OCI-LY7 (cell line): ENCODE measurements at places on chromosomes 16 and 17.

DNA sequence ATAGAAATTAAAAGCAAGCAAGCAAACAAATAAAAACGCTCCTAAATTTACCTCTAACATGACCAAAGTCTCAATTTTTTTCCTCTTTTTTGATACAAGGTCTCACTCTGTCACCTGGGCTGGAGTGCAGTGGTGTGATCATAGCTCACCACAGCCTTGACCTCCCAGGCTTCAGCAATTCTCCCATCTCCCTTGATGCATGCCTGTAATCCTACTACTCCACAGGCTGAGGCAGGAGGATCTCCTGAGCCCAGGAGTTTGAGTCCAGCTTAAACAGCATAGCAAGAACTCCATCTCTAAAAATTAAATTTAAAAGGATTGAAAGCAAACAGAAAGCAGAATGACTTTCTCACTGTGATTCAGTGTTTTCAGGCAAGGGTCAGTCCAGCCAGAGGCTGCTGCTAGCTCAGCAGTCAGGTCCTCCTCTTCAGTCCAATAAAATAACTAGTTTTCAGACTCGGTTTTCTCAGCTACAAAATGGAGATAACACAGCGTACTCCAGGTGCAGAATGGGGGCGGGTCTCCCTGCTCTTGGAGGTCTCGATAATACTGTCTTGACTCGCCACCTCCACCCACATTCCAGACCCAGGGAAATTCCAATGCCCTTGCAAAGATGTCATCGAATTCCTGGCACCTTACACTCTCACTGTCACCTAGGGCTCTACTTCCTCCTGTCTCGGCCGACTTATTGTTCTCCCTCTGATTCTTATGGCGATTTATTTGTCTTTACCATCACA, 20.7 kb upstream of the MRTFB start:
- DNase-seq = no peak

- DNase-seq = no peak
Measured at GRCh38 chr16:369866-370436, 387 bp downstream of the MRPL28 start.

GRCh38 chr17:8872036-8872704, 4.7 kb upstream of the PIK3R6 start:
- DNase-seq = no peak

GRCh38 chr16:27764869-27765675, 215.1 kb downstream of the KATNIP start:
- DNase-seq = no peak

DNA sequence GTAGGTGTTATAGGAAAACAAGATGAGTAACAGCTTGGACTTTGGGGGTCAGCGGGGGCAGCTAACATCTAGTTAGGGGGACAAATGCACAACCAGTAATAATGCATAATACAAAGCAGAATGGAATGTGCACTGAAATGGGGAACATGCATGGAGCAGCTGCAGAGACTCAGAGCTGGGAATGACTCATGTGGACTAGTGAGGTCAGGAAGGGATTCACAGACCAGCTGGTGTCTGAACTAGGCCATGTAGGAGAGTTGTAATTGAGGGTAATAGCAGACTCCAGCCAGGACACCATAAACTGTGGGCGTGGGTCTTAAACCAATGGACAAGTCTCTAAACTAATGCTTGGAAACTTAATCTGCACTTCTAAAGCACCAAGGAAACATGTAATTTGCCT, 176.8 kb upstream of the ASIC2 start:
- no peak for DNase-seq

DNA sequence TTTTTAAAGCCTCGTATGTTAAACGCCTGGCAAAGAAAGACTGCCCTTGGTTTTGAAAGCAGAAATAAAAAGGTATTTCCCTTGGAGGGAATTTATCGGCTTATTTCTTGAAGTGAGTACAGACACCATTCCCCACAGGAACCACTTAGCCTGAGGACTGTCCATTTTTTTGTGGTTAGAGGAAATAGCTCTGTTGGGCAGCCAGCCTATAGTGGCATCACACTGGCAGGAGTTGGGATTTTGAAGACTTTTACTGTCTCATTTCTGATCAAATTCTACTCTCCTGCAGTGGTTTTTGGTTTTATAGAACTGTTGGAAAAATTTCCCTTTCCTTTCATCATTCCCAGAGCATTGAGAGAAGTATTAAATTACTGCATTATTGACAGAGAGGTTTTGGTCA, 34.1 kb upstream of the CDC6 start:
- DNase-seq = no peak

DNA sequence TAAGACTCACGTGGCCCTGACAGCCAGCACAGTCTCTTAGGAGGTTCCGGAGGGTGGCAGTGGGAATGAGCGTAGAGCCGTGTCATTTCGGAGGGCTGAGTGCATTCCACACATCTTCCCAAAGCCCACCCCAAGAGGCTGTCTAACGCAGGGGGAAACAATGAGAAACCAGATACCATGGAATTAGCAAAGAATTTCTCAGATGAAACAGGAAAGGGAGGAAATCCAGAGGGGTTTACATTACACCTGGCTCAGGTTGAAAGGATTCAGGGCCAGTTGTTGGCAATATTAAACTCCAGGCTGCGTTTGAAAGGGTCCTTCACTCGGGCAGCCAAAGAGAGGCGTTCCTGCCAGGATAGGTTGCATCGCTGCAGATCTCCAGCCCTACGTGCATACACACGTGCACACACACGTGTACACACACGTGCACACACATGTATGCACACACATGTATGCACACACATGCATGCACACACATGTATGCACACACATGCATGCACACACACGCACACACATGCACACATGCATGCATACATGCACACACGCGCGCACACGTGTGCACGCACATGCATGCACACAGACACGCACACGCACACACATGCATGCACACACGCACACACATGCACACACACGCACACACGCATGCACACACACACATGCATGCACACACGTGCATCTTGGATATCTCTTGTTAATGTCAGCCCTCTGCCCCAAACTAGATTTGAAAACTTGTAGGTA, 12.2 kb downstream of the CBX4 start:
- no peak for DNase-seq

GRCh38 chr17:6603744-6604325, 36.7 kb downstream of the KIAA0753 start:
- DNase-seq = no peak

- DNase-seq = no peak
Measured at GRCh38 chr16:20681821-20682760, 15.4 kb downstream of the ACSM1 start.

- peak; percentile 92 for DNase-seq
Measured at GRCh38 chr17:3893003-3893719, at the start of gene CAMKK1. Gene CAMKK1 (minus strand): TSS chr17:3893053. CDS start chr17:3885687, 7,366 bp downstream.

DNA sequence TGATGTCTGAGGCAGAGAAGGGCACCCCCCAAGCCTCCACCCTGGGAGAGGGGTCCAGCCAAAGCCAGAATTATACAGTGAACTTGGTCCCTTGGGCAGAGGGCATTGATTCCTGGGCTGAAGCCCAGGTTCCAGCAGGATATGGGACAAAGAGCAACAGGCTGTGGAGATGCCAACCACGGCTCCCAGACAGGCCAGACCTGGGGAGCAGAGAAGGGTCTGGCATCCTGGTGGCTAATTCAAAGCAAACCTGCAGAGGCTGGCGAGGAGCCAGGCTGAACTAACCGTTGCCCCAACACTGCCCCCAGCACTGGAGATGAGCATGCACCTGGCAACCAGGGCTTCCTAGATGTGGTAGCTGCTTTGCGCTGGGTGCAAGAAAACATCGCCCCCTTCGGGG, 3.0 kb downstream of the CES3 start:
- DNase-seq = no peak

- no peak for DNase-seq
Measured at GRCh38 chr16:47469227-47469626, 8.1 kb downstream of the PHKB start.

DNA sequence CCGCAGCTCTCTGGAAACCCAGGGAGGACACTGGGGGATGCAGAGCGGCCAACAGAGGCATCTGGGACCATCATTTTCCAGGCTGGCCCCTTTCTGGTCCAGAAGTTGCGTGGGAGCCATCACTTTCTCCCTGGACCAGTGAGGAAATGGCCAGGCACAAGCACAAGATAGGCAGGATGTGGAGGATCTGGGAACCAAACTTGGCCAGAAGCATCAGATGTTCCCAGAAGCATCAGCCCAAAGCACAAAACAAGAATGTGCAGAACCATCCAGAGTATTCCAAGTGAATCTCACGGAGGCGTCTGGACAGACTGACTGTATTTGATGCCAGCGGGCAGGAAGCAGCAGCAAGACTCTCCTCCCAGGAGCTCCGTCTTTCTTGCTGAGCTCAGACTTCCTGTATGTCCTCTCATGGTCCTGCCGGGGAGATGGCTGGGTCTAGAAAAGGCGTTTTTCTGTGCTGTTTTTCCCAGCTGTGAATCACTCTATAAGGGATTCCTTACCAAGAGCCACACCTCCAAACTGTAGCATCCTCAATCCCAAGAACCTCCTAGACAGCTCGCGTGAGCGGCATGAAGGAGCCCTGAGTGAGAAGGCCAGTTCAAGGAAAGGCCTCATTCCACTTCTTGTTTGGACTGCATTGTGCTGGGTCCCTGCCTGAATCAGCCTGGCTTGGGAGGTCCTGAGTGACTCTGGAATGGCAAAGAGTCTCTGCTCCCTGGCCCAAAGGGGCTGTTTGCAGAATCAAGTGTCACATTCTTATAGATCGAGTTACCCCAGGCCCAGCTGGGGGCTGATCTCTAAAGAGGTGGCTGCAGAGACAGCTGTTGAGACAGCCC, 49.5 kb upstream of the MTSS2 start:
- DNase-seq = no peak

- no peak for DNase-seq
Measured at GRCh38 chr16:87616556-87616955, 14.2 kb downstream of the JPH3 start.

DNA sequence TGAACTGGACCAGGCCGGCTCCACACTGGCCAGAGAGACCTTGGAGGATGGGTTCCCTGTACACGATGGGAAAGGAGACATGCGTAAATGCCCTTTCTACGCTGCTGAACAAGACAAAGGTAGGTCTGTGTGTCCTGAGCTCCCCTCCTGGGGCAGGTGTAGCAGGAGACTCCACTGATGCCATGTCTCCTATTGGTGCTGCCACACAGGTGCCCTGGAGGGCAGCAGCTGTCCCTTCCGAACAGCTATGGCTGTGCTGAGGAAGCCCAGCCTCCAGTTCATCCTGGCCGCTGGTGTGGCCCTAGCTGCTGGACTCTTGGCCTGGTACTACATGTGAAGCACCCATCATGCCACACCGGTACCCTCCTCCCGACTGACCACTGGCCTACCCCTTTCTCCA, 29.2 kb downstream of the CDIP1 start:
- no peak for DNase-seq

- DNase-seq = no peak
Measured at GRCh38 chr16:66322174-66322573, 44.3 kb upstream of the CDH5 start.

DNA sequence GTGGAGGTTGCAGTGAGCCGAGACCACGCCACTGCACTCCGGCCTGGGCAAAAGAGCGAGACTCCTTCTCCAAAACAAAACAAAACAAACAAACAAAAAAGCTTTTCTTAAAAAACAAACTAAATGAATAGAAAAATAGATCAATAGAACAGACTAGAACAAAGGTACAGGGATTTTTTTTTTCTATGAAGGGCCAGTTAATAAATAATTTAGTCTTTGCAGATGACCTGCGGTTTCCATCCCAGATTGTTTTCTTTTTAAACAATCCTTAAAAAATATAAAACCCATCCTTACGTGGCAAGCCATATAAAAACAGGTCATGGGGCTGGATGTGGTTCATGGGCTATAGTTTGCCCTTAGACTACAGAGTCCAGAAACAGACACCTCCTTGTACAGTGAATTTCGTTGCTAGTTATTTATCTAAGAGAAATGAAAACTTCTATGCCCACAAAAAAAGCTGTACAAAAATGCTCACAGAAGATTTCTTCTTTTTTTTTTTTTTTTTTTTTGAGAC, 45.4 kb downstream of the CREBBP start:
- no peak for DNase-seq

DNA sequence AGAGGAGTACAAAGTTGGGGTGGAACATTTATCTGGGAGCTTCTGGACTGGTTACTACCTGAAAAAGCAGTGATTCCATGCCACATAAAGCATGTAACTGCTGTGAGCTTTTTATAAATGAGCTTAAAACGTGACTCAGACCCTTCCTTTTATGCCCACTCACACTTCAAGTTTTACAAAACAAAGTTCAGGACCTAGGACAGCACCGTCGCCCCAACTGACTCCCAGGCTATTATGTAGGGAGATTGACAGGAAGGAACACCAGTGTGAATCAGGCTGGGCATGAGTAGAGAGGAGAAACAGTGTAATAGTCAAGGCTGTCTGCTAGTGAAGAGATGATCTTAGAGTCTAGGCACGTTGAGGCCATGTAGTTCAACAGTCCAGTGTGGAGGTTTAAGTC, 91.6 kb upstream of the DNAH9 start:
- DNase-seq = peak; percentile 3

GRCh38 chr16:5031601-5032000, 2.1 kb downstream of the NAGPA start:
- DNase-seq = no peak

DNA sequence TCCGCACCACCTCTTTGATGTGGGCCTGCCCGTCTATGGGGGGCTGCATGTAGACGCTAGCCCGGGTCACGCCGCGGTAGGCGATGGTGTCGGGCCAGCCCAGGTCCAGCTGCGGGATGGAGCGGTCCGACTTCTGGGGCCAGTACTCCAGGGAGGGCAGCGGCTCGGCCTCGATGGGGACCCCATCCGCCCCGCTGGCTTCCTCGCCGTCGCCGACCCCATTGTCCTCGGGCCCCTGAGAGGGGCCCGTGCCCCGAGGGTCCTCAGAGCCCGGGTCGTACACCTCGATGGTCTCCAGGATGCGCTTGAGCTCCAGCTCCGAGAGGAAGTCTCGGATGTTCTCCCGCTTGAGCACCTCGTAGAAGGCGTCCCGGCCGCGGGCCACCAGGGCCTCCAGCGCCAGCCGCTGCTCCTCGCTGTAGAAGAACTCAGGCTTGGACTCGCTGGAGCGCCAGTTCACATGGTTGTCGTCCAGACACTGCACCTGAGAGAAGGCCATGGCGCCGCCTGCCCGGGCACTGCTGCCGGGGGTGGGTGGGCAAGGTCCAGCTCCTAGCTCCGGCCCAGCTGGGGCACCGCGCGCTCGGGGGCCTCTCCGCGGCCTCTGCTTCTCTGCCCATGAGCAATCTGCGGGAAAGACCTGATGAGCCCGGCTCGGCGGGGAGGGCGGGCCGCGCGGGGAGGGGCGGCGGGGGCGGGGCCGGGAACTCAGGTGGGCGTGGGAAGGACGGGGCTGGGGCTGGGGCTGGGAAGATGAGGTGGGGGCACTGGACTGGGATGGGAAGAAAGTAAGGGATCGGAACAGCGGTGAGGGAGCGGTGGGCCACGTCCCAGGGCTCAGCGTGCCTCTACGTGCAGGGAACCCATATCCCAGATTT, 782 bp downstream of the FAM83G start:
- DNase-seq = peak; percentile 31
